AG10803 (cell line): ENCODE measurements at places on chromosomes 3 and 15.
A peak's percentile ranks its signal among the peaks of the same experiment; 100 is the strongest.

GRCh38 chr3:40167958-40168357 is 141.5 kb upstream of the EIF1B start:
- no peak for DNase-seq

- DNase-seq: no peak
Observed at GRCh38 chr15:84953726-84954125, 27.9 kb upstream of the PDE8A start.

GRCh38 chr3:124878561-124879336 is 8.4 kb downstream of the ITGB5 start:
- DNase-seq: peak; percentile 99

GRCh38 chr3:59406943-59407342 is 357.1 kb upstream of the CFAP20DC start:
- DNase-seq: no peak

DNA sequence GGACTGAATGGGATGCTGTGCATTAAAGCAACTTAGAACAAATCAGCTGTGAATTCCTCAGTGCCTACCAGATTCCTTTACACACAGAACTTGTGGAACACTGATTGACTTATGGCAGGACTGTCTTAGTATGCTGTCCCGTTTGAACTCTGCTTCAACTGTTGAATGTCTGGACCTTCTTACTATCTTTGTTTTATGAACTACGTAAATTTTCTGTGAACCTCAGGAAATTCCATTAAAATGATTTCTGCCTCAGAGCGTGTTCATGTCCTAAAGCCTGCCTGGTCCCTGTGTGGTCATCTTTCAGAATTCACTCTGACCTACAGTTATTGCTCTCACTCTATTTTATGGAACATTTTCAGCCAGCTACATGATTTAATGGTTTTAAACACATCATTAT is 29.4 kb upstream of the FBN1 start:
- peak; percentile 78 for DNase-seq

- no peak for DNase-seq
Observed at GRCh38 chr15:33670567-33670966, 297.7 kb upstream of the CHRM5 start.

GRCh38 chr15:78879517-78880241 is 7.0 kb downstream of the MORF4L1 start:
- peak; percentile 28 for DNase-seq

- DNase-seq: no peak
Observed at GRCh38 chr3:30343861-30344260, 262.5 kb upstream of the TGFBR2 start.

DNA sequence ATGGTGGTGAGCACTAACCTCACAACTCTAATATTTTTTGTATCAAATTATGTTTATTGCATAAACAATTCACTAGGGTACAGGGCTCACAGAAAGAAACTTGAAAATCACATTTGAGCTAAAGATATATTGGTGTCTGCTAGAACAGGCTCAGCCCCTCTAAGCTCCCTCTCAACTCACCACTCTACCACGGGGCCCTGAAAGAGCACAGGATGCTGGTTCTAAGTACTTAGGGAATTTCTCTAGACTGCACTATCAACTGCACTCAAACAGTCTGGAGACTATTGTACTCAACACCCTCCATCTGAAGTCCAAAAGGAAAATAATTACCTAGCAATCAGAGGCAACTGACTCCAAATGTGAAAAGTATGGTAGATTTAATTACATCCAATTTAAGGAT is 98.7 kb upstream of the STRIT1 start:
- no peak for DNase-seq

DNA sequence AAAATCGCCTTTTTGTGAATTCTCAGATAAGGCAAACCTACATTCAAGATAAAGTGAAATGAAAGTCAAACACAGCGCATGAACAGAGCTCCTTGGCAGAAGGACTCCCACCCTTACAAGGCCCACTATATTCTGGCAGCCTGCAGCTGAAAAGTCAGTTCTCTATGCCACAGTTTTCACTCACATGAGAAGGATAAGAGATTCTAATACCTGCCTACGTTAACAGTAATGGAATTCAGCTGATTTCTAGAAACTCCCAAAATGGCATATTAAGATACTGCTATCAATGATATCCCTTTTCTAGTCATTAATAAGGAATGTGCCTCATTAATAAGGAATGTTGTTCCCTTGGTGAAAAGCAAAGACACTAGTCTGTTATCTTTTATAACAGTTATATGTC is 27.0 kb downstream of the SLC30A4 start:
- no peak for DNase-seq

DNA sequence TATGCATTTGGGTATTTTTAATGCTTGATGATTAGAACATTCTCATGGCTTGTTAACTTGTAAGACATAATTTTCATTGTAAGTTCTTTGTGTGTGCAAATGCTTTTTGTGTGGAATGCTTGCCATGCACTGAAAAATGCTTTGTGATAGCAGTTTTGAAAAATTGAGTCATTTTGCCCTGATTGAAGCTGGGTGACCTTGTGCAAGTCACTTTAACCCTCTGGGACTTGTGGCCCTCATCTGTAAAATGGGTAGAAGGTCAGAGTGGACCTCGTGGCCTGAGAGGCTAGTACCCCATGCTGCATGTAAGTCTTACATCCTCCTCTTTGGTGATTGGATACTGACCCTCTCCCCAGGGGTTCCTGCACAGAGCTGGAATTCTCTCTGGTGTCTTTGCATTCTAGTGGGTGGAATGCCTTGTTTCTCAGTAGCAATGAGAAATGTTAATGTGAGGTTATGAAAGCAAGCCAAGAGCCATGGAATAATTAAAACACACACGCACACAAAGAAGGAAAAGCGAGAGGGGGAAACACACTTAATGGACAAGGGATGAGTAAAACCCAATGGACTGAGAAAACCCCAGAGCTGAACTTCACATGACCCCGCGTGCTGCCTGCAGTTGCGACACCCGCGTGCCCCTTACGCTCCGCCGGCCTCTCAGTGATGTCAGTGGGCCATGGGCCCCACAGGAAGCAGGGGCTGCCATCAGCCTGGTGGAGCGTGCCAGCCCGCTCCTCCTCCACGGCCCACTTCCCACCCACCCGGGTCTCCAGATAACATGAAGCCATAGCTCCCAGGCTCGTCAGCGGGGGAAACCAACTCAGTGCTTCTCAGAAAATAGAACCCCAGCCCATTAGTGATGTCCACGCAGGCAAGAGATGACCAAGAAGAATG is 44.0 kb downstream of the SMAD3 start:
- DNase-seq: peak; percentile 97

DNA sequence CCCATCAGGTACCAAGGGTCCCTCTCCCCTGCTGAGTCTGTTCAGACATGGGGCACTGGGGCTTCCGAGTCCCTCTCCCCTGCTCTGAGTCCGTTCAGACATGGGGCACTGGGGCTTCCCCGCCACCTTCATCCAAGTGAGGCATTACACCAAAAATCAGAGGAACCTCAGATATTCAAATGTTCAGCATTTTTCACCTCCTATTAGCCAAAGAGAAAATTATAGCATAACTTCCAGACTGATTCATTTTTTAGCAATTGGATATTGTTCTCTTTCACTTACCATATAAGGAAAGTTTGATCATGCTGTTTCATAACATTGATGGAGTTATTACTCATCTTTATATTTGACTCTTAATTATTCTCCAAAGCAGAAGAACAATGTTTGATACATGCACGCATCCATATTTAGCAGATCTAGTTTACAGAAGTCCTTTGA is 213.9 kb downstream of the MTHFS start:
- DNase-seq: peak; percentile 73

GRCh38 chr3:101850246-101851051 is 1.1 kb downstream of the NFKBIZ start:
- DNase-seq: peak; percentile 83

DNA sequence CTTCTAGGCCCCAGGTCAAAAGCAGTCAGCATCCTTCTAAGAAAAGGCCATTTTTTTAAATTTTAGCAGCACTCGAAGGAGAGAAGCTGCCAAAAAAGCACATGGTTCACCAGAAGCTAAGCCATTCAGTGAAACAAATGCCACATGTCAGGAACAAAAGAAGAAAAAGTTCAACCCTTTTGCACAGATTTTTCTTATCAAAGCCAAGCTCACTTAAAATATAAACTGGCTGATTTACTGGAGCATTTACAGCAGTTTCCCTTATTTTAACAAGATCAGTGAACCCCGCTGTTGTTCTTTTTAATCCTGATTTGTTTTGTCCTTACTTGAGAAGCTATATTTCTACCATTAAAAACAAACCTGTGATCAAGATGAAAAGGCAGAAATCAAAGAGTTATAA is 46.5 kb upstream of the SYNPR start:
- no peak for DNase-seq
